Activated CD8-positive, alpha-beta memory T cell treated with anti-CD3 and anti-CD28 coated beads, Interleukin-2, amount 10 ng/mL, durations not matched to agents 7 days and 5 days (primary cell): ENCODE measurements at places on chromosomes 1 and 21. TPM values are rescaled to one million over a fixed set of nuclear protein-coding genes. Genes with fewer than 3 reads are reported as not detected.

DNA sequence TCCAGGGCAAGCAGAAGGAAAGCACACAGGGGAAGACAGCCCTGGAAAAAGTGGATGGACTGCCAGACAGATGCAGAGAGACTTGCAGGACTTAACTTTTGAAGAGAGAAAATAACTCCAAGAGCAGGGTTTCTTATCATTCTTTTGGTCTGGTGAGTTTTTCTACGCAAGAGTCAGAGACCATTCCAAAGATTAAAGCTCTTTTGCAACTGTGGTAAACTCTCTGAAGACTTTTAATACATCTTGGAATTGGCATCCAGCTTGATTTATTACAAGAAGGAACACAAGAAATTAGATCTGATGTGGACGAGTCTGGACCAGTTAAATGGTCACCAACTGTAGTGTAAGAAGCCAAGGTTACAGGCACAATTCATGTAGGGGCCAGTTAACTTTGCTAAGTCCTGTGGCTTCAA lies 153.4 kb downstream of the SIPA1L2 start:
- no peak overlapping the region for H3K27ac ChIP-seq
- peaks cover 3% of the 10 kb centered on the region for H3K4me1 ChIP-seq
- no peaks in the 10 kb centered on the region for H3K36me3 ChIP-seq
- no peak for DNase-seq
- H3K27me3 ChIP-seq, result peaks cover 3% of the 10 kb centered on the region

- no peak for DNase-seq
- H3K27ac ChIP-seq, result no peak overlapping the region
- no peaks in the 10 kb centered on the region for H3K36me3 ChIP-seq
- no peak overlapping the region for H3K4me3 ChIP-seq
- no peaks in the 10 kb centered on the region for H3K27me3 ChIP-seq
Measured at GRCh38 chr1:174839211-174839610, 160.5 kb upstream of the CACYBP start.

Gene UBAP2L
- 162 TPM for total RNA-seq

DNA sequence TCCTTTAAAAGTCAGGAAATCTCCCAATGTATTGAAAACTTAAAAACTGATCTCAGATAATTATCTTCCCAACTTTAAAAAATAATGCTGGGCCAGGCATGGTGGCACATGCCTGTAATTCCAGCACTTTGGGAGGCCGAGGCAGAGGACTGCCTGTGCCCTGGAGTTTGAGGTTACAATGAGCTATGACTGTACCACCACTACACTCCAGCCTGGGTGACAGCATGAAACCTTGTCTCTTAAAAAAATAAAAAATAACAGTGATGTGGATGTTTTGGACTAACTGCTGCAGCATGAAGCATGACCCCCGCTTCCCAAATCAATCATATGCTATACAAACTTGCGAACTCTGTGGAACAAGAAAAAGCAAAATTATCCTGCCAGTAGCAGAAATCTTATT lies 186.3 kb downstream of the RERE start:
- DNase-seq, result no peak
- no peaks in the 10 kb centered on the region for H3K27me3 ChIP-seq
- peaks cover 23% of the 10 kb centered on the region for H3K4me1 ChIP-seq

GRCh38 chr1:224786533-224787250 lies 142.8 kb upstream of the DNAH14 start:
- peaks cover 16% of the 10 kb centered on the region for H3K4me1 ChIP-seq
- H3K4me3 ChIP-seq, result no peak overlapping the region
- no peak for DNase-seq
- peaks cover 2% of the 10 kb centered on the region for H3K27me3 ChIP-seq

DNA sequence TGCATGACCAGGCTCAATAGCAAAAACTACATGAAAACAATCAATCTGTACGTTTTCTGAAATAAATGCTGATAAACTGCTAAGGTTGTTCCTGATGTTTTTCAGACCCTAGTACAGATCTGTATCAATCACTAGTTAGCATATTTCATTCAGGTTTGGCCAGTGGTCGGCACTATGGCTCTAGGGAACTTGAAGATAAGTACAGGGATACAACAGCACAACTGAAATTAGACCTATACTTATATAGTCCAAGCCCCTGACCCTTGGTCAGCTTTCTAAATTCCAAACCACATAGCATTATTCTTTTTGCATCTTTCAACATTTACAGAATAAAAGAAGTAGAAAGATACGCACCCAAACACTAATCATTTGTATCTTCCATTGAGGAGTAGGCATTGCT lies 142.7 kb downstream of the PLPPR4 start:
- no peaks in the 10 kb centered on the region for H3K4me1 ChIP-seq
- no peaks in the 10 kb centered on the region for H3K27me3 ChIP-seq
- no peaks in the 10 kb centered on the region for H3K36me3 ChIP-seq
- DNase-seq, result no peak
- H3K27ac ChIP-seq, result no peak overlapping the region

Gene AP4B1
- total RNA-seq, result 57.3 TPM
